ENCODE measurements at places on chromosomes 2 and 18. TPM values are rescaled to one million over a fixed set of nuclear protein-coding genes. Genes with fewer than 3 reads are reported as not detected.

DNA sequence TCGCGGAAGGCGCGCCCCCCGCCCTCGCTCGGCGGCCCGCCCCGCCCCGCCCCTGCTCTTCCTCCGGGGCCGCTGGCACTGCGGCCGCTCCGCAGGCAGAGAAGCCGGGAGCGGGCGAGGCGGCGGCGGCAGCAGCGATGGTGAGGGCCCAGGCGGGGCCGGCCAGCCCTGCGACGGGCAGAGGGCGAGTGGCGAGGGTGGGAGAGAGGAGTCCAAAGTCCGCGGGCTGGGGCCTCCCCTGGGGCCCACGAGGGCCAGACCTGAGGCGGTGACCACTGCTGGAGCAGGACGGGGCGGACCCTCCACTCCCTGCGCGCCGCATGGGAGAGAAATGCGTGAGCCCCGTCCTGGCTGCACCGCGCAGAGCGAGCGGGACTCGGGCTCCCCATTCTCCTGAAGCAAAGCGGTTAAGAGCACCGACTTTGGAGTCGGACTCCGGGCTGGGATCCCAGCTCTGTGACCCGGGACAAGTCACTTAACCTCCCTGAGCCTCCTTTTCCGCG, at the start of gene VAMP5:
TSS of gene VAMP5 (plus strand) at position 78 of the 503 bp plus-strand sequence. CDS start at position 138, 60 bp downstream.
- peak within 1 kb of the TSS; percentile 89 for H3K4me3 ChIP-seq
- peak within 1 kb of the TSS; percentile 59 for H3K27ac ChIP-seq
- H3K36me3 ChIP-seq: peaks cover 2% of the 10 kb centered on the region

- DNase-seq: no peak
- no peak overlapping the region for H3K27ac ChIP-seq
- H3K4me1 ChIP-seq: no peaks in the 10 kb centered on the region
- H3K27me3 ChIP-seq: peaks cover 21% of the 10 kb centered on the region
- H3K4me3 ChIP-seq: no peak overlapping the region
Observed at GRCh38 chr2:177078855-177079254, 133.7 kb upstream of the HNRNPA3 start.

- peaks cover 13% of the 10 kb centered on the region for H3K27me3 ChIP-seq
- no peak for DNase-seq
- H3K36me3 ChIP-seq: no peaks in the 10 kb centered on the region
- H3K27ac ChIP-seq: no peak overlapping the region
Observed at GRCh38 chr18:7637269-7637668, 70.2 kb downstream of the PTPRM start.

- no peaks in the 10 kb centered on the region for H3K36me3 ChIP-seq
- H3K27me3 ChIP-seq: peaks cover 5% of the 10 kb centered on the region
- H3K4me3 ChIP-seq: no peak overlapping the region
- no peak overlapping the region for H3K27ac ChIP-seq
- DNase-seq: no peak
Observed at GRCh38 chr2:168988755-168989154, 42.4 kb downstream of the ABCB11 start.

DNA sequence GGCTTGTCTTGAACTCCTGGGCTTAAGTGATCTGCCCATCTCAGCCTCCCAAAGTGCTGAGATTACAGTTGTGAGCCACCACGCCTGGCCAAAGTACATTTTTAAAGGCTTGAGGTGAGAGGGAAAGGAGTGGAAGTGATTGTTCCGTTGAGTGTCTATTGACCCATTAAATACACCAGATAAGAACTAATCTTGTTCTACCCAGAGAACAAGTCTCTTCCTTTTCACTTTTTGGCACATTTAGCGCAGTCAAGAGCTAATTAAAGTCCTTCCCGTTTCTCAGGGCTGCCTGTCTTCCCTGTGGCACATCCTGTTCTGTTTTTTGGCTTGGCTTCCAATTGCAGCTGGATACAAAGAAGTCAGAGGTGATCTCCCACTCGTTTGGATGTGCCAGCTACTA, 172.3 kb downstream of the ALPK2 start:
- H3K4me3 ChIP-seq: no peak overlapping the region
- DNase-seq: no peak
- H3K27ac ChIP-seq: no peak overlapping the region
- peaks cover 26% of the 10 kb centered on the region for H3K27me3 ChIP-seq
- peaks cover 16% of the 10 kb centered on the region for H3K4me1 ChIP-seq

DNA sequence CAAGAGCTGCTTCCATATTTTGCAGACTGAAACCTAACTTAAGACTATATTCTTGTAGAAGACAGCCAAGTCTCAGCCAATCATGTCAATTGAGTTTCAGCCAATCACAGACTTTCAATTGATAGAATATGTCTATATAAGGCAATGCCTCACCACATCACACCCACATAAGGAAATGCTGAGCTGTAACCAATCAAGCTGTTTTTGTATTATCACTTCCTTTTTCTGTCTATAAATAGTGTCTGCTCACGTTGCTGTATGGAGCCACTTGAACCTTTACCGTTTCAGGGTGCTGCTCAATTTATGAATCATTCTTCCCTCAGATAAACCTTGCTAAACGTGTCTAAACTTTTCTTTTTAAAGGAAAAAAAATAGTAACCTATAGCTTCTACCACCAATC, 1554.4 kb upstream of the LRRTM1 start:
- no peaks in the 10 kb centered on the region for H3K36me3 ChIP-seq
- DNase-seq: no peak
- H3K4me1 ChIP-seq: no peaks in the 10 kb centered on the region
- H3K27ac ChIP-seq: no peak overlapping the region
- no peaks in the 10 kb centered on the region for H3K27me3 ChIP-seq
- no peak overlapping the region for H3K4me3 ChIP-seq

GRCh38 chr2:150429384-150429961, 58.0 kb downstream of the RND3 start:
- no peaks in the 10 kb centered on the region for H3K36me3 ChIP-seq
- no peaks in the 10 kb centered on the region for H3K27me3 ChIP-seq
- H3K4me1 ChIP-seq: no peaks in the 10 kb centered on the region
- no peak overlapping the region for H3K27ac ChIP-seq
- H3K4me3 ChIP-seq: no peak overlapping the region
- DNase-seq: no peak

DNA sequence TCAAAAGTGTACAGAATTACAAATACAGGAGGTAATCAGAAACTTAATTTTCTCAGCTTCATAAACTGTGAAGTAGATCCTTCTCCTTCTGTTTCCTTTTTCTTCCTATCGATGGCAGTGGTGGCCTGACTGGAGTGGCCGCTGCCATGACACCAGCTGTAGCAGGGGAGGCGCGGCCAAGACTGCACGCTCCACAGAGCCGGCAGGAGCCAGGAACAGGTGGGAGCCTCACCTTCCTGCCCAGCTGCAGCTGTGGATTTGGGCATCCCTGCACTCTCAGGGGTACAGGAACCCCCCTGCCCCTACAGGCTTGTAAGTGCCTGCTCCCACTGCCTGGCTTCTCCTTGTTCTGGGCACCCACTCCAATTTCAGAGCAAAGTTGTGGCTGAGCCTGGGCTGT, 76.1 kb downstream of the EPB41L3 start:
- no peaks in the 10 kb centered on the region for H3K36me3 ChIP-seq
- peaks cover 11% of the 10 kb centered on the region for H3K27me3 ChIP-seq
- DNase-seq: no peak

GRCh38 chr2:53268626-53269025, 499.0 kb upstream of the CHAC2 start:
- no peak for DNase-seq
- no peaks in the 10 kb centered on the region for H3K36me3 ChIP-seq
- H3K4me1 ChIP-seq: no peaks in the 10 kb centered on the region
- H3K27ac ChIP-seq: no peak overlapping the region

DNA sequence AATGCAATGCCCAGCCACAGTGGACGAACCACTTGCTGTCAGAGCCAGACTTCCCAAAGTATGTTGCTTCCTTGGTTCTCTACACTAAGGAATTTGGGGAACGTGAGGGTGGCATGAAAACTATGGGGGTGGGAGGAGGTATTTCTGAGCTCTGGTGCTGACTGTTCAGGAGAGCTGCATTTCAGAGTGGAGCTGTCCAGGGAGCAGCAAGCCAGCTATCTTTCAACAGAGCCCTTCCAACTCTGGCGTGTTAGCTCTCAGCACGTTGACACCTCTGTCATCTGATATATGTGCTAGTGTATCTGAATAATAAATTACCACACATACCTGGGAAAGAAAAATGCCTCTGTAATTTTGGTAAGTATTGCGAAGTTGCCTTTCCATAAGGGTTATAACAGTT, 66.1 kb downstream of the SAP130 start:
- H3K27me3 ChIP-seq: no peaks in the 10 kb centered on the region
- no peak overlapping the region for H3K4me3 ChIP-seq
- peaks cover 18% of the 10 kb centered on the region for H3K36me3 ChIP-seq
- no peaks in the 10 kb centered on the region for H3K4me1 ChIP-seq

GRCh38 chr2:70381235-70381634, 79.4 kb upstream of the FAM136A start:
- no peaks in the 10 kb centered on the region for H3K36me3 ChIP-seq
- DNase-seq: no peak
- H3K27ac ChIP-seq: no peak overlapping the region
- no peak overlapping the region for H3K4me3 ChIP-seq
- H3K27me3 ChIP-seq: no peaks in the 10 kb centered on the region

GRCh38 chr2:216188956-216189355, 79.8 kb downstream of the XRCC5 start:
- H3K36me3 ChIP-seq: peaks cover 43% of the 10 kb centered on the region
- H3K27me3 ChIP-seq: no peaks in the 10 kb centered on the region
- DNase-seq: no peak
- peak overlapping the region; percentile 78 for H3K27ac ChIP-seq

DNA sequence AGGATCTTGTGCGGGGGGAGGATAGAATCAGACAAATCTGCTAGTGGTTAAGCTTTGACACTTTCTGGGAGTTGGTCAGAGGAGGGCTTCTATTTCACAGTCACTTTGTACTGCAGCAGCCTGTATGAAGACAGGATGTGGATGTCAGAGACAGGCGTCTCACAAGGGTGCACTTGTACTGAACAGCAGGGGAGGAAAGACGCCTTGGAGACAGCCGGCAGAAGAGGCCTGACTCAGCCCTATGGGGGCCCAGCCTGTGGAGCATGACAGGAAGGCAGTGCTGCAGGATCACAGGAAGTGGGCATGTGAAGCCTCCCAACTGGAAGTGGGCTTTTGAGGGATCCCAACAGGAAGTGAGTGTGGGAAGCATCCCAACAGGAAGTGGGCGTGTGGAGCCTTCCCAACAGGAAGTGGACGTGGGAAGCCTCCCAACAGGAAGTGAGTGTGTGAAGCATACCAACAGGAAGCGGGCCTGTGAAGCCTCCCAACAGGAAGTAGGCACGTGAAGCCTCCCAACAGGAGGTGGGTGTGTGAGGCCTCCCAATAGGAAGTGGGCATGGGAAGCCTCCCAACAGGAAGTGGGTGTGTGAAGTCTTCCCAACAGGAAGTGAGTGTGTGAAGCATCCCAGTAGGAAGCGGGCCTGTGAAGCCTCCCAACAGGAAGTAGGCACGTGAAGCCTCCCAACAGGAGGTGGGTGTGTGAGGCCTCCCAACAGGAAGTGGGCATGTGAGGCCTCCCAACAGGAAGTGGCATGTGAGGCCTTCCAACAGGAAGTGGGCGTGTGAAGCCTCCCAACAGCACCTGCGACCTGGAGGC, 212.3 kb downstream of the SNTG2 start:
- H3K27ac ChIP-seq: peak overlapping the region; percentile 94
- H3K4me3 ChIP-seq: peak overlapping the region; percentile 63
- no peaks in the 10 kb centered on the region for H3K27me3 ChIP-seq
- H3K4me1 ChIP-seq: peaks cover 23% of the 10 kb centered on the region

GRCh38 chr18:14089781-14090180, 42.5 kb downstream of the ZNF519 start:
- no peak overlapping the region for H3K4me3 ChIP-seq
- no peaks in the 10 kb centered on the region for H3K4me1 ChIP-seq
- no peak overlapping the region for H3K27ac ChIP-seq

- DNase-seq: no peak
- peaks cover 67% of the 10 kb centered on the region for H3K4me1 ChIP-seq
- H3K27me3 ChIP-seq: no peaks in the 10 kb centered on the region
- no peaks in the 10 kb centered on the region for H3K36me3 ChIP-seq
- H3K4me3 ChIP-seq: no peak overlapping the region
Observed at GRCh38 chr2:36960773-36961172, 5.6 kb downstream of the STRN start.

- peak overlapping the region; percentile 100 for H3K27ac ChIP-seq
- peak overlapping the region; percentile 93 for H3K4me3 ChIP-seq
- H3K36me3 ChIP-seq: peaks cover 8% of the 10 kb centered on the region
- no peaks in the 10 kb centered on the region for H3K27me3 ChIP-seq
- peak; percentile 21 for DNase-seq
- peaks cover 72% of the 10 kb centered on the region for H3K4me1 ChIP-seq
Observed at GRCh38 chr18:12838178-12838634, 45.8 kb downstream of the PTPN2 start.

- H3K4me3 ChIP-seq: peak overlapping the region; percentile 82
- peak overlapping the region; percentile 95 for H3K27ac ChIP-seq
- peaks cover 66% of the 10 kb centered on the region for H3K4me1 ChIP-seq
- H3K36me3 ChIP-seq: peaks cover 8% of the 10 kb centered on the region
- DNase-seq: peak; percentile 64
Observed at GRCh38 chr18:46250084-46250811, 146.1 kb downstream of the HAUS1 start.

GRCh38 chr2:136029149-136029548, 43.7 kb upstream of the DARS1 start:
- H3K4me3 ChIP-seq: no peak overlapping the region
- peaks cover 11% of the 10 kb centered on the region for H3K4me1 ChIP-seq
- no peak for DNase-seq
- H3K27ac ChIP-seq: no peak overlapping the region

DNA sequence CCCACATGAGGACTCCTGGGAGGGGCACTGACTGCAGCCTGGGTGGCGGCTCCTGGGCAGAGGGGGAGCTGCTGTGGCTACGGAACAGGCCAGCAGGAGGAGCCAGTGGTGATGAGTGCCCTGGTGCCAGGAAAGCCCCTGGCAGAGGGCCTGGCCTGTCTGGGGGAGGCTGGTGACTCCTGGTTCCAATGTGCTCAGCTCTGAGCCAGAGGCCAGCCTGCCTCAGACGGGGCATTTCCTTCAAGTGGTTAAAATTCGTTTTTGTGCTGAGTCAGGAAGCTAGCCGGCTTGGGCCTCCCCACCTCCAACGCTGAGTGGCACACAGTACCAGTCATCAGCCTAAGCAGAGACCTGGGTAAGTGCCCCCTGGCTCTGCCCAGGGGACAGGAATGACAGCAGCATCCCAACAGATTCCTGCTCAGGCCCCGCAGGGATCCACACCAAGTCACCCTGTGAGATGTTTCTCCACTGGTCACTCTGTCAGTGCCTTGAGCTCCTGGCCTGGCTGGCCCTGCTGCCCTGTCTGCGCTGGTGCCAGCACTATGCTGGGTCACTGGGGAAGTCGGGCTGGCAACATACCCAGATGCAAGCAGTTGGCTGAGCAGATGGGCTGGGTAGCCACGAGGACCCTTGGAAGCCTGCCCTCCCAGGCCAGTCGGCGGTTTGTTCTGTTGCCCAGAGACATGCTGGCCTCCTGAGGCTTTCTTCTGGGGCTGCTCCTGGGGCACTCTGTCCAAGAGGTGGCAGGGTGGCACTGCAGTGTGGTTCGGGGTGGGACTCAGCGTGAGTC, 7.1 kb upstream of the KLF11 start:
- H3K36me3 ChIP-seq: no peaks in the 10 kb centered on the region
- H3K4me3 ChIP-seq: no peak overlapping the region
- H3K4me1 ChIP-seq: peaks cover 18% of the 10 kb centered on the region
- peak; percentile 70 for DNase-seq

- no peaks in the 10 kb centered on the region for H3K36me3 ChIP-seq
- DNase-seq: no peak
- no peaks in the 10 kb centered on the region for H3K4me1 ChIP-seq
Observed at GRCh38 chr2:239811806-239812560, 213.2 kb downstream of the NDUFA10 start.

GRCh38 chr2:97957432-97958183, 38.1 kb downstream of the TMEM131 start:
- no peak overlapping the region for H3K27ac ChIP-seq
- peak overlapping the region; percentile 27 for H3K4me3 ChIP-seq
- no peaks in the 10 kb centered on the region for H3K27me3 ChIP-seq
- H3K4me1 ChIP-seq: peaks cover 76% of the 10 kb centered on the region
- no peak for DNase-seq

DYSF gene
- 0.77 TPM for total RNA-seq

CLEC4F gene
- total RNA-seq: not detected

SERPINB7 gene
- total RNA-seq: not detected

RFX8 gene
- 1.4 TPM for total RNA-seq

PLB1 gene
- total RNA-seq: 1.9 TPM

SEPTIN10 gene
- 7.2 TPM for total RNA-seq
